ENCODE measurements at places on chromosomes 13 and 19. TPM values are rescaled to one million over a fixed set of nuclear protein-coding genes. Genes with fewer than 3 reads are reported as not detected.

The OLFM2 gene
- 47.9 TPM for total RNA-seq

DNA sequence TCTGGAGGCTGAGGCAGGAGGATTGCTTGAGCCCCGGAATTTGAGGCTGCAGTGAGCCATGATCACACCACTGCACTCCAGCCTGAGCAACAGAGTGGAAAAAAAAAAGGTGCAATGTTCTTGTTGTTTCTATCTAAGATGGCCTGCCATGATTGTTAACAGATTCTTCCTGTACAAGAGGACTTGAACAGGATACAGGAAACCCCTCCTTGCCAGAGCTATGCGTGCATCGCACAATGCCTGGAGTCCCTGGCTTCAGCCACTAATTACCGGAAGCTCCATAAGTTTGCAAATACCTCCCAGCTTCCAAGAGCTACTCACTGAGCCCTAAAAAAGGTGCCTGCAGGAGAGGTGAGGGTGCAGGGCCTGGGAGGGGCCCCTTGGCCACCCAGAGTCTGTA lies 13.1 kb upstream of the HIF3A start:
- no peak overlapping the region for H3K4me3 ChIP-seq
- H3K27me3 ChIP-seq, result peaks cover 2% of the 10 kb centered on the region
- no peaks in the 10 kb centered on the region for H3K36me3 ChIP-seq

GRCh38 chr13:113121928-113122471 lies 599 bp upstream of the F10 start:
- H3K27ac ChIP-seq, result no peak overlapping the region
- no peak overlapping the region for H3K4me3 ChIP-seq
- H3K4me1 ChIP-seq, result peaks cover 11% of the 10 kb centered on the region
- H3K36me3 ChIP-seq, result peaks cover 2% of the 10 kb centered on the region
- H3K27me3 ChIP-seq, result no peaks in the 10 kb centered on the region

GRCh38 chr19:45110851-45111266 lies 17.9 kb downstream of the PPP1R37 start:
- H3K36me3 ChIP-seq, result peaks cover 12% of the 10 kb centered on the region
- H3K4me3 ChIP-seq, result no peak overlapping the region
- no peak for DNase-seq
- no peak overlapping the region for H3K27ac ChIP-seq
- peaks cover 8% of the 10 kb centered on the region for H3K4me1 ChIP-seq

DNA sequence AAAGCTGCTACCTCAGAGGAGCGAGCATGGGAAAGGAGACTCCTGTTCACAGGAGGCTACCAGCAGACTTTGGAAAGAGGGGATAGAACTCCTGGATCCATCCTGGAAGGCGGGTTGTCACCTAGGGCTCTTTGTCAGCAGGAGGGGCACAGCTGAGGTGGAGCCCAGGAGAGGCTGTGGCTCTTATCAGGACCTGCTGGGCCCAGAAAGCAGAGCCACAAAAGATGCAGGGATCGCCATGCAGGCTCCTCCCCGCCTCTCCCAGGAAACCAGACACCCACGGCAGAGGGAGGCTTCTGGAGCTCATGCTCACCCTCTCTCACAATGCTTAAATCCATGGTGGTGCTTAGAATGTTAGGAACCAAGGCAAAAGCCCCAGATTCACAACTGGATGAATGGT lies 994.2 kb downstream of the UQCRFS1 start:
- no peaks in the 10 kb centered on the region for H3K36me3 ChIP-seq
- H3K4me1 ChIP-seq, result no peaks in the 10 kb centered on the region
- no peaks in the 10 kb centered on the region for H3K27me3 ChIP-seq
- no peak overlapping the region for H3K4me3 ChIP-seq

- H3K27ac ChIP-seq, result no peak overlapping the region
- H3K4me1 ChIP-seq, result no peaks in the 10 kb centered on the region
- no peaks in the 10 kb centered on the region for H3K36me3 ChIP-seq
- DNase-seq, result no peak
- H3K27me3 ChIP-seq, result no peaks in the 10 kb centered on the region
These were observed 518.4 kb upstream of the SLITRK1 start for GRCh38 chr13:84400706-84401105.

- no peak overlapping the region for H3K4me3 ChIP-seq
- no peak overlapping the region for H3K27ac ChIP-seq
- H3K36me3 ChIP-seq, result peaks cover 59% of the 10 kb centered on the region
- H3K27me3 ChIP-seq, result no peaks in the 10 kb centered on the region
- no peaks in the 10 kb centered on the region for H3K4me1 ChIP-seq
These were observed 39.5 kb downstream of the NOTCH3 start for GRCh38 chr19:15161028-15161984.
